ENCODE measurements at places on chromosomes 3 and 15.

DNA sequence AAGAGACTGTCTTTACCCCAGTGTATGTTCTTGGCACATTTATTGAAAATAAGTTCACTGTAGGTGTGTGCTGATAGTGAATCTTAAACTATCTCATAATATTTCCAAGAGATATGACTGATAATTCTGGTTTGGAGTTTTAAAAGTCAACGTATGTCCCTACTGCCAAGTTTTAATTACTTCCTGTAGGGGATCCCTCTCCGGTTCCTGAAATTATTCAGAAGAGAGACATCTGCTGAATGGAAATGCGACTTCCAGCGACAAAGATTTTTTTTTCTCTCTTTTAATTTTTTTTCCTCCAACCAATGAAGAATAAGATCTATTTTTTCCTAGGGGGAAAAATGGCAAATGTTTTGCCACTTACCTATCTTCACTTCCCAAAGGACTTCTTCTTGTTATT is 498.9 kb upstream of the TGFBR2 start:
- no peak for DNase-seq

DNA sequence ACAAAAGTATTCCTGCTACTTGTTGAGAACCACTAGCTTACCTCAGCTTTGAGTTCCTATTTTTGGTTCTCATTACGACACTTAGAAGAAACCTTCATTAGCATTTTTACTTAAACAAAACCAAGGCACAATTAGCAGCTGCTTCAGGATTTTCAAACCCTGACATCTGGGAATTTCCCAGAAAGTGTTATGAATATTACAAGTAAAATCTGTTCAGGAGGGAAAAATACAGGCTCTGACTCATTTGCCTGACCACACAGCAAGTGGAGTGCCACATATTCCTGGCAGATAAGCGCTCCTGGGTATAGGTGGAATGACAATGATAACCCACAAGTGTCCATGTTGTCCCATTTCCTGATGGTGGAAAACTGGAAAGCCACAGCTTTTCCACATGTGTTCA is 10.3 kb upstream of the RFTN1 start:
- DNase-seq, result no peak

DNA sequence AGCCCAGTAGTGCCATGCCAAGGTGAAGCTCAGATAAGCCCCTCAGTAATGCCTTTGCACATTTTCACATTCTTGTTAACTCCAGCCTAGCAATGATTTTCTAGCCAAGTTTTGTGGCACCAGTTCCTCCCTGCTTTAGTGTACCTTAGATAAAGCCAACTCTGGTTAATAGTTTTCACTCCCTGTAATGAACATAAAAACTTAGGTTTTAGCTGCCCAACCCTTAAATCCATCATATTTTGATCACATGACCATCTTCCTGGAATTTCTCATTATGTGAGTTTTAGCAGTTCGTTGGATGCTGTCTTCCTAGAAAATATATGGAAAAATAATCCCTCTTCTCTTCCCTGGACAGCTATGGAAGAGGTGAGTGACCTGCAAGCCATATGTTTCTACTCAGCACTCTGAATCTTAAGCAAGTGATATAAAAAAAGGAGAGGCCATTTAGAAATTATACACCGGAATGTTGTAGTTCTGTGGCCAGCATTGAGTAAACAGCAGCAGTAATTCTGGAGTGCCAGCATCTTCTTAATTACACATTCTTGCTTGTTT is 62.2 kb upstream of the P2RY1 start:
- no peak for DNase-seq

GRCh38 chr3:20064796-20065564 is 24.7 kb downstream of the KAT2B start:
- DNase-seq, result no peak

GRCh38 chr15:79897380-79897678 is 515 bp upstream of the MTHFS start:
- no peak for DNase-seq

GRCh38 chr15:38622304-38622703 is 57.7 kb upstream of the RASGRP1 start:
- DNase-seq, result no peak

DNA sequence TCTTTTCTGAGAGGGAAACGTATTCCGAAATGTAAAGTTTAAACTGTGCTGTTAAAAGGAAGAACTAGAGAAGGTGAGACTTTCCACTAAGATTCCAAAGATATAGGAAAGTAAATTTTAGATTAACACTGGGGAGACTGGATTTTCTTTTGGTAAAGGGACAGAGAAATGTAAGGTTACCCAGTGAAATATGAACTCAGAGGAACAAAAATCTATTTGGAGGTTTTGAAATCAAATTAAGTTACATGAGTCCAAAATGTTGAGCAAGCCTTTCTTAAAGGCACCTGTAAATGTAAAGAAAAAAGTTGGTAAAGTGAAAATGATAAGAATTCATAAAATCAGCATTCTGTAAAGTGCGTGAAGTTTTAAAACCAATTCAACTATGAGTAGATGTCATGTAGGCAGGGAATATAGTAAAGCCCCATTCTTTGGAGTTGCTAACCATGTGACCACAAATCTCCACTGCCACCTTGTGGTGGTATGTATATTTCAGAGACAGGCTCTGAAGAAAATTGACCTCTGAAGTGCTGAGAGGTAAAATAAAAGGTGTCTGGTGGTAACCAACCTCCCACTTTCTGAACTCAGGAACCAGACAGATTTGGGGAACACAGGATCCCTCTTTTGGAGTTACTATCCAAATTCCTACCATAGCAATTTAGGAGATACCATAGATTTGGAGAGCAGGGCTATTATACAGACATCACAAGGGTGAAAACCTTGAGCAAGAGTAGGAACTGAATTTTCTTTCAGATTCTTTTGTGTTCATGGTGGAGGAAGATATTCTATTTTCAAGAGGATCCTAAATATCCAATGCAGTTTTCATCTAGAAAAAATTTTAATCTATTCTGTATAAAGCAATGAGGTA is 215.3 kb downstream of the ROBO2 start:
- DNase-seq, result no peak

- no peak for DNase-seq
Measured at GRCh38 chr3:76869726-76870384, 170.0 kb upstream of the ROBO2 start.

DNA sequence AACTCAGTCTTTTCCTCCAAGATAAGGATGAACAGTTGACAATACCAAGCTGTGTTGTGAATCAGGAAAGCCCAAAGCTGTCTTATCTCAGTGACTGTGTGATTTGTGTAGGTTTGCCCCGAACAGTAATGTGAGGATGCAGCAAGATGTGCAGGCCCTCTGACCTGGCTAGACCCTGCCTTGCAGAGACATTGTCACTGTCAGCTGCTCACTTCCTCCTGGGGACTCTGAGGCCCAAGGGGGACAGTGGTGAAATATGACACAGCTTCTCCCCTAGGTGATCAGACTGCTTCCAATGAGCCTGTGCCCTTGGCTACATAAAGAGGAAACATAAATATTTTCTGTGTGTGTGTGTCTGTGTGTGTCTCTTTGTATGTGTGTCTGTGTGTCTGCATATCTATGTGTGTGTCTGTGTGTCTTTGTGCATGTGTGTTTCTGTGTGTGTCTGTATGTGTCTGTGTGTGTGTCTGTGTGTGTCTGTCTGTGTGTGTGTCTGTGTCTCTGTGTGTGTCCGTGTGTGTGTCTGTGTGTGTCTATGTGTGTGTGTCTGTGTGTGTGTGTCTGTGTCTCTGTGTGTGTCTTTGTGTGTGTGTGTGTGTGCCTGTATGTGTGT is 21.7 kb downstream of the LRRK1 start:
- no peak for DNase-seq

DNA sequence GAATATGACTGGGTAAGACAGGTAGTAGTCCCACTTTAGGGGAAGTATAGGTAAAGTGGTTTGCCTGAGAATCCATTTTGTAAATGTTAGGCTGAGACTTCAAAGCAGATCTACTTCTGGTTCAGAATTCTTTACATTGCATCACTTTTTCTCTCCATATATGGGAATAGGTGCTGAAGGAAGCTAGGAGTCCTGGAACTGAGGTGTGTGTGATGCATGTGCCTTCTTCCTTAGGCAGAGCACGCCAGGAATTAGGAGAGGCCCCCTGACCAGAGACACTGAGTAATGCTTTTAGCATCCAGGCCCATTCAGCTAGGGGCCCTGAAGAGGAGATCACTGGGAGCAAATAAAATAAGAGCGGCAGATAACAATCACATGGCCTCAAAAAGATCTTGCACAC is 69.2 kb upstream of the DCP1A start:
- no peak for DNase-seq

DNA sequence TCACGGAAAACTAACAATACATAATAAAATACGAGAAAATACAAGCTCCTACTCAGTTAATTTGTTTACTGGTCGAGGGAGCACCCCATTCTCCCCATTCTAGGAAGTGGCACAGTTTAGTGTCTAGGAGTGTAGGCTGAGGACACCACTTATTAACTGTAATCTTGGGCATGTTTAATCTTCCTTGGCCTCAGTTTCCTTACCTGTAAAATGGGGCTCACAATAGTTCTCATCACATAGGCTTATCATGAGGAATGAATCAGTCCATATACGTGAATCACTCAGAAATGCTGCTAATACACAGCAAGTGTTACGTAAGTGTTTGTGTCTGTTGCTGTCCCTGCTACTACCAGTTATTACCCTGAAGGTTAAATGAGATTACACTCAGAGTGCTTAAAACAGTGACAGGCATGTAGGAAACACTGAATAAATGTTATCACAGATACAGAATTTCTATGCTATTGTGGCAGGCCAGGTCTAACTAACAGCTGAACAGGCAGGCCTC is 210.2 kb downstream of the OSBPL10 start:
- no peak for DNase-seq

- DNase-seq, result no peak
Measured at GRCh38 chr3:55842204-55842603, 355.1 kb upstream of the WNT5A start.

DNA sequence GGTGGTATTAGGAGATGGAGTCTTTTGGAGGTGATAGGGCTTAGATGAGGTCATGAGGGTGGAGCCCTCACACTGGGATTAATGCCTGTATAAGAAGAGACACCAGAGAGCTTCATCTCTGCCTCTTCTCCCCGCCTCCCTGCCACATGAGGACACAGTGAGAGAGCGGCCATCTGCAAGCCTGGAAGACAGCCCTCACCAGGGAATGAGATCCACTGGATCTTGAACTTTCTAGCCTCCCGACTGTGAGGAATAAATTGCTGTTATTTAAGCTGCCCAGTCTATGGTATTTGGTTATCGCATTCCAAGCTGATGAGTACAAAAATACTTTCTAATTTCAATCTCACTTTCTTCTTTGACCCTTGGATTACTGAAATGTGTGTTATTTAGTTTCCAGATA is 121.4 kb downstream of the OCA2 start:
- no peak for DNase-seq

GRCh38 chr3:36919439-36920160 is 25.3 kb downstream of the TRANK1 start:
- no peak for DNase-seq

- DNase-seq, result no peak
Measured at GRCh38 chr3:129971351-129972052, 3.0 kb upstream of the TRH start.

GRCh38 chr15:51558411-51558810 is 64.2 kb downstream of the DMXL2 start:
- no peak for DNase-seq

DNA sequence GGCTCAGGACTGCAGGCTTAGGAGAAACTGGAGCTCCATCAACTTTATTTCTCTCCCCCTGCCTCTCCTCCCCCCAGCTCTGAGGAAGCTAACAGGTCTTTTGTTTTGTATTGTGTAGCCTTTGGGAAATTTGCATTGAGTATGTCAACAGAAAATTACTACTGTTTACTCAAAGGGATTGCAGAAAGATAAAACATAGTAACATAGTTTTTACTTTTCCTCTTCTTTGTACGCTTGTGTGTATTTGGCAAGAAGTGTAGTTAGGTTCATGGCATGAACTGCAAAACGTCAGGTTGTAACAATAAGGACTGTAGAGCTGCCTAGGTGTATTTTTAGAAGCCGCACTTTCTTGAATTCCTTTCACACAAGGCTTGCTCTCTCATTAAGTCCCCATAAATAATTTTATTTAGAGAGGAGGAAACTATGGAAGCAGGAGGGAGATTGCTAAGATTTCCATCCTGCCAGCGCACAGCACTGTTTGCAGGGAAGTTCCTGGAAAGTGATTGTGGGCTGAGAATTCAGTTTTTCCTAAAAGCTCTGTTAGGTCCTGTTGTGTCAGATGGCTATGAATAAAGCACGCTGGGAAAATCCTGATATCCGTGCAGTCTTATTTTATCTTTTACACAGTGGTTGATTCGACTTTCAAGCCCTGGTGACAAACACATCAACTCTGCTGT is 21.1 kb upstream of the SATB1 start:
- DNase-seq, result no peak

- DNase-seq, result no peak
Measured at GRCh38 chr3:106811376-106811775, 565.9 kb upstream of the CCDC54 start.

GRCh38 chr15:43093026-43093425 is 12.8 kb downstream of the UBR1 start:
- no peak for DNase-seq

DNA sequence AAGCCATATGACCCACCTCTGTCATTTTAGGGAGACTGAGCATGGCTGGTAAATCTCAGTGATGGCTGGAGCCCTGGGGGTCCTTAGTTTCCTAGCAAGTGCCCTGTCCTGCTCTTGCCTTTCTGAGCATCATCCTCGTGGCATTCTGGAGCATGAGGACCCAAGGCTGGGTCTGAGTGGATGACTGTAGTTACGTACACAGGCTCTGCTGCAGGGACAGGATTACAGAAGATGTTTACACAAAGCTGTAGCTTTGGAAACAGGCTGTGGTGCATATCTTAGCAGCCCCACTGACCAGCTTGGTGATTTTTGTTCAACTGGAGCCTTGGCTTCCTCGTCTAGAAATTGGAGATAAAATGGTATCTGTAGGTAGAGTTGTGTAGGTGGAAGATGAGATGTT is 272.9 kb upstream of the CTDSPL start:
- DNase-seq, result no peak

- no peak for DNase-seq
Measured at GRCh38 chr3:130915567-130916292, 21.8 kb downstream of the ATP2C1 start.

- no peak for DNase-seq
Measured at GRCh38 chr3:125123451-125124305, 67.9 kb upstream of the HEG1 start.

- no peak for DNase-seq
Measured at GRCh38 chr3:49283997-49284396, 7.0 kb upstream of the C3orf62 start.

- DNase-seq, result no peak
Measured at GRCh38 chr15:58748852-58749531, 515 bp downstream of the ADAM10 start.

- DNase-seq, result no peak
Measured at GRCh38 chr3:9695345-9695744, 8.3 kb upstream of the CPNE9 start.

GRCh38 chr3:112199622-112200316 is 66.7 kb upstream of the GCSAM start:
- DNase-seq, result no peak

GRCh38 chr15:28110481-28110881 is 11.4 kb upstream of the OCA2 start:
- no peak for DNase-seq
